ENCODE measurements at places on chromosomes 12 and 14. TPM values are rescaled to one million over a fixed set of nuclear protein-coding genes. Genes with fewer than 3 reads are reported as not detected.

GRCh38 chr14:34930591-34931091 is 52.2 kb upstream of the SRP54 start:
- peaks cover 9% of the 10 kb centered on the region for H3K4me1 ChIP-seq
- no peak for DNase-seq
- no peaks in the 10 kb centered on the region for H3K36me3 ChIP-seq
- H3K27me3 ChIP-seq = no peaks in the 10 kb centered on the region

DNA sequence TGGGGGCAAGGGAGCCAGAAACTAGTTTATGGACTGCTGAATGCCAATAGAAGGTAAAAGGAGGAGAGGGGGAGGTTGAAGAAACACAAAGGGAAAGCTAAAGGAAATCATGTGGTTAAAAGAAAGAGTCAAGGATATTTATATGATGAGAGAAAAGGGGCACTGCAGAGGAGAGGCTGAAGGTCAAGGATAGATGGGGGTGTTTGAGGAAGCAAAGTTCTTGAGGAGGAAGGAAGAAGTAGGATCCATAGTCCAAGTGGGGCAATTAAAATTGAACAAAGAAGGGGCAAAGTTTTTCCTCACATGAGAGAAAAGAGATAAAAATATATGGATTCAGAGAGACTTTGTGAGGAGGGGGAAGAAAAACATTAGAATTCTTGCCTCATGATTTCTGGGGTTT is 10.1 kb upstream of the DBX2 start:
- no peaks in the 10 kb centered on the region for H3K4me1 ChIP-seq
- H3K27ac ChIP-seq = no peak overlapping the region
- no peak for DNase-seq
- H3K36me3 ChIP-seq = no peaks in the 10 kb centered on the region
- H3K4me3 ChIP-seq = no peak overlapping the region

DNA sequence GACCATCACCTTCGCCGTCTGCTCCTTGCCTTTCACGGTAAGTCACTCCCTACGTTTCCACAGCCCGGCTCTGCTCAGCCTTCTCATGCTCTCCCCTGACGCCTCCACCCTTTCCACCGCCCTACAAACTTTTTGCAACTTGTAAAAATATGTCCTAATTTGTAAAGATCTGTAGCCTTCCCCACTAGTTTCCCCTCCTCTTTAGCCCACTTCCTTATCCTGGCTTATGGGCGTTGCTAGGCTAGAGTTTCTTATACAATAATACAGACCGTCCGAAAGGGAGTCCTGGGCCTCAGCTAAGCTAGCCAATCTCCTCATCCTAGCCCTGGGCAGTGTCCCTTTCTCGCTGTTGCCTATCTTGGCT is 1.2 kb downstream of the PTGER2 start:
- H3K27ac ChIP-seq = no peak overlapping the region
- H3K36me3 ChIP-seq = no peaks in the 10 kb centered on the region
- H3K4me3 ChIP-seq = peak overlapping the region; percentile 76

A2M gene
- total RNA-seq = 10.7 TPM

- H3K4me3 ChIP-seq = no peak overlapping the region
- peaks cover 9% of the 10 kb centered on the region for H3K4me1 ChIP-seq
- DNase-seq = peak; percentile 70
- H3K27me3 ChIP-seq = no peaks in the 10 kb centered on the region
- H3K27ac ChIP-seq = peak overlapping the region; percentile 49
- no peaks in the 10 kb centered on the region for H3K36me3 ChIP-seq
Observed at GRCh38 chr12:66047411-66048021, 83.0 kb downstream of the LLPH start.

PAH gene
- not detected for total RNA-seq

DNA sequence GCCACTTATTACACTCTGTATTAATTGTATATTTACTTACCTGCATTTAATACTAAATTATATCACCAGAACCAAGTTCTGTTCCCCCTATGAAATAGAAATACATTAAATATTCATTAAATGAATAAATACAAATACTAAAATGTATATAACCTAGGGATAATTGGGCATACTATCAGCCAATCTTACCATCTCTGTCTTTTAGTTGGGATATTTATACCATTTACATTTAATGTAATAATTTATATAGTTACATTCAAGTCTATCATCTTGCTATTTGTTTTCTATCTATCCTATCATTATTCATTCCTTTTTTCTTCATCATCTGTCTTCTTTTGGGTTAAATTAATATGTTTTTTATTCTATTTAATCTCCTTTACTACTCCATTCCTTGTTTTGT is 4.1 kb upstream of the ADAMTS20 start:
- H3K4me1 ChIP-seq = peaks cover 6% of the 10 kb centered on the region
- H3K27me3 ChIP-seq = peaks cover 8% of the 10 kb centered on the region
- H3K36me3 ChIP-seq = no peaks in the 10 kb centered on the region
- H3K4me3 ChIP-seq = no peak overlapping the region

DNA sequence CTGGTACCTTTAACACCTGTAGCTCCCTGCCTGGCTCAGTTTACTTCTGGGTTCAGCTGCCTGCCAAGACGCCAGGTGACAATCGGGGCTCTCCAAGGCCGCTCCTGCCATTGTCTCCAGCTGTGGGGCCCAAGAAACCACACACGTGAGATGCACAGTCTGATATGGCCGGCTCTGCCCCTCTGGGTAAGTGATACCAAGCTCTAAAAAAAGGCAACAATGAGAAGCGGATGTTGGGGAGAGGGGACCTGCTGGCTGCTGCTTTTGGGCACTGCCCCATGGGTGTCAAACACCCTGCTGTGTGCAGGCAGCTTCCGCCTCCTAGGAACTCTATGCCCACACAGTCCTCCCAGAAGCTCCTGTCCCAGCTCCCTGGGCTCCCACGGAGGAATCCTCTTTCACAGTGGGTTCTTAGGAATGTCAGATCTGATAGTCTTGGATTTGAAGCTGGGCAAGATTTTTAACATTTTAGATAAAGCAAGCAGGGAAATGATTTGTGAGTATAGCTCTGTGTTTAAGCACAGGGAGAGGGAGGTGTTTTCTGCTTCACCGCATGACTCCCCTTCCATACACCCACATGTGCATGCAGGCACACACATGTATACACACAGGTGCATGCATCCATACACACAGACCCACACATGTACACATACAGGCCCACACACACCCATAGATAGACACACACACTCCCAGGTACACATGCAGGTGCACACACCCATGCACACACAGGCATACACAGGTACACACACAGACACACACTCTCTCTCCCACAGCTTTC is 1135.8 kb downstream of the BCL11B start:
- no peak for DNase-seq
- H3K4me1 ChIP-seq = peaks cover 6% of the 10 kb centered on the region
- no peak overlapping the region for H3K4me3 ChIP-seq

- H3K4me1 ChIP-seq = peaks cover 47% of the 10 kb centered on the region
- no peaks in the 10 kb centered on the region for H3K27me3 ChIP-seq
- DNase-seq = no peak
- no peaks in the 10 kb centered on the region for H3K36me3 ChIP-seq
Observed at GRCh38 chr14:95263527-95264231, 56.0 kb downstream of the CLMN start.

DNA sequence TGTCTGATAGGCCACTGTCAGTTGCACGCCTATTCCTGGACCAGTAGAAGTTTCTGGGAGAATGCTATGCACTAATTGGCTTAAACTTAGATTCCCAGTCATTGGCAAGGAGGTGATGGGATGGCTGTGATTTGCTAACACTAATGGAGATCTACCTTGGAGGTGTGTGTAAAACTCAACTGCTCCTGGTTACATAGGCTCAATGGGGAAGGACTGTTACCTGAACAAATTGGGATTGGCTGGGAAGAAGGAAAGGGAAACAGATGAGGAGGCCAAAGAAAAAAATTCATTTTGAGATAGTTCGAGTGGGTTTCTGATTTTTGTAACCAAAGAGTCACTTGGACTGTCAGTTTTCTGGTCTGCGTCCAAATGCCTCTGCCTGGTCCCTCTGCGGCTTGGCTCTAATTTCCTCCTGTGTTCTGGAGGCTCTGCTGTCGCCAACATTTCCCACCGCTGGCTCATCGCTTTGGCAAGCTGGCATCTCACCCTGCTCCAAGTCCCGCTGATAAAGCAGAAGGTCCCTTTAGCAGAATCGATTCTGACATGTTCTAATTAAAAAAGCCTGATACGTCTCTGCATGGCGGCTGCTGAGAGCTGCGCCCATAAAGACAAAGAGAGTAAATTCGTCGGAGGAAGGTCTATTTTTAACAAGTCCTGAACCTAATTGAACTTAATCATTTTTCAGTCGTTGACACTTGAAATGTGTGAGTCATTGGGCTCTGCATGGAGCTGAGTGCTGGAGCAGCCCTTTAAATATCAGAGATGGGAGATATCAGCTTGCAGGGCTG is 2.0 kb upstream of the CCDC63 start:
- H3K27me3 ChIP-seq = peaks cover 27% of the 10 kb centered on the region
- peak; percentile 84 for DNase-seq
- no peak overlapping the region for H3K27ac ChIP-seq
- H3K4me3 ChIP-seq = no peak overlapping the region
- no peaks in the 10 kb centered on the region for H3K36me3 ChIP-seq

BCL7A gene
- 9.6 TPM for total RNA-seq

SIX6 gene
- not detected for total RNA-seq

GRCh38 chr14:21536418-21537089 is 10.4 kb upstream of the SALL2 start:
- H3K4me3 ChIP-seq = peak overlapping the region; percentile 35
- H3K36me3 ChIP-seq = no peaks in the 10 kb centered on the region
- H3K4me1 ChIP-seq = no peaks in the 10 kb centered on the region
- no peak overlapping the region for H3K27ac ChIP-seq
- DNase-seq = no peak
- peaks cover 46% of the 10 kb centered on the region for H3K27me3 ChIP-seq

SUOX gene
- total RNA-seq = 14.3 TPM

BDKRB1 gene
- total RNA-seq = 0.20 TPM

DNA sequence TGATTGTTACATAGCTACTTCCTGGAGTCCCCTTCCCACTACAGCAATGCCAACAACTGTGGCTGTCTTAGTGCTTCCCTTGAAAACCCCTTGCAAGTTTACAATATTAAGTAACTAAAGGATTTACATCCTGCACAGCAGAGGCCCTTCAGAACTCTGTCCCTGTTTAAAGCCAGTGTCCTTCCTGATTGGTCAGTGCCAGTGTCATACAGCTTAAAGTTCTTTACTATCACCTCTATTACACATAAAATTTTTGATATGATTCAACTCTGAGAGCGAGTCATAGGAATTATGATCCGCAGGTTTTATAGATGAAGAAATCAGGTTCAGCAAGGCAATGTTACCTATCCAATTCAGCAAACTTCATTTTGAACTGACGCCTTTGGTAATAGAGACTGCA is 91.4 kb upstream of the ALX1 start:
- H3K27me3 ChIP-seq = no peaks in the 10 kb centered on the region
- no peaks in the 10 kb centered on the region for H3K36me3 ChIP-seq
- H3K4me1 ChIP-seq = no peaks in the 10 kb centered on the region
- H3K4me3 ChIP-seq = no peak overlapping the region
- H3K27ac ChIP-seq = no peak overlapping the region
- no peak for DNase-seq

GRCh38 chr12:116708826-116709756 is 28.8 kb downstream of the SPRING1 start:
- no peaks in the 10 kb centered on the region for H3K36me3 ChIP-seq
- no peak overlapping the region for H3K4me3 ChIP-seq
- H3K27me3 ChIP-seq = peaks cover 21% of the 10 kb centered on the region
- H3K4me1 ChIP-seq = no peaks in the 10 kb centered on the region
- DNase-seq = peak; percentile 18

DNA sequence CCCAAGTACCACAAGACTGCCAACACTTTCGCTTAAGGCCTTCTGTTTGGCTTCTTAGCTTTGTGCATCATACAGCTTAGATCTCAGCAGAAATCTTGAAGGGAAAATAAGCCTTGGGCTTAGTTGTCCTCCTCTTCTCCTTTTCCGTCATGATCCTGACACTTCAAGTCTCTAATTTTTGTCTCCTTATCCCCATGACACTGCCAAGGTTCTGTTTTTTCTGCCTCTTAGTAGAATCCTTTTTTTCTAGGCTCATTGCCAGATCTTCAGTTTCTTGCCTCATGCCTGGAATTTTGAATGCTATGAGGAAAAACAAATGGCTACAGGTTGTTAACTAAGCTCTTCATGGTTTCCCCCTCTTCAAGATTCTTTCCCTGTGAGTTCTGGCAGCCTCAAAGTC is 450.4 kb downstream of the LRFN5 start:
- no peaks in the 10 kb centered on the region for H3K36me3 ChIP-seq
- H3K27me3 ChIP-seq = no peaks in the 10 kb centered on the region
- DNase-seq = peak; percentile 11
- no peak overlapping the region for H3K27ac ChIP-seq
- H3K4me1 ChIP-seq = no peaks in the 10 kb centered on the region

GRCh38 chr12:54392485-54393206 is 8.1 kb upstream of the ZNF385A start:
- H3K27me3 ChIP-seq = no peaks in the 10 kb centered on the region
- no peak overlapping the region for H3K27ac ChIP-seq
- no peak for DNase-seq
- no peaks in the 10 kb centered on the region for H3K4me1 ChIP-seq
- no peak overlapping the region for H3K4me3 ChIP-seq
- H3K36me3 ChIP-seq = peaks cover 27% of the 10 kb centered on the region

ARHGDIB gene
- 14.6 TPM for total RNA-seq

- H3K4me3 ChIP-seq = no peak overlapping the region
- H3K4me1 ChIP-seq = peaks cover 9% of the 10 kb centered on the region
- no peaks in the 10 kb centered on the region for H3K27me3 ChIP-seq
- peaks cover 2% of the 10 kb centered on the region for H3K36me3 ChIP-seq
- H3K27ac ChIP-seq = no peak overlapping the region
- no peak for DNase-seq
Observed at GRCh38 chr12:109560867-109561710, 12.2 kb downstream of the MMAB start.

TNFAIP2 gene
- 29.5 TPM for total RNA-seq

DNA sequence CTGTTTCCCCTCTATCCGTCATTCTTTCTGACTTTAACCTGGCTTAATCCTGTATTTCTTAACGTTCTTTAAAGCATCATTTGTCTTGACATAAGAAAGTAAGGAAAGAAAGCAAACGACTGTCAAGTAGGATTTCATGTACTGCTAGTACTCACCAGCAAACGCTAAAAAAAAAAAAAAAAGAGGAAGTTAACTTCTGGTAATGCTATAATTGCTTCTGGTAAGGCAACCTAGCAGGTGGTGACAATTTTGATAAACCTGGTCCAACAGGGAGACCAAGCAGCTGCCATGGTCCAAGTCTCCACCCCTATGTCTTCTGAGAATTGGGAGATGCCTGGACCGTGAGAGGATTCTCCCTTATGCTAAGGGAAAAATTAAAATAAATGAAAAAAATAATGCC is 306.6 kb downstream of the DAD1 start:
- no peaks in the 10 kb centered on the region for H3K27me3 ChIP-seq
- no peaks in the 10 kb centered on the region for H3K4me1 ChIP-seq
- no peak for DNase-seq

- DNase-seq = peak; percentile 95
- H3K36me3 ChIP-seq = no peaks in the 10 kb centered on the region
- peaks cover 37% of the 10 kb centered on the region for H3K4me1 ChIP-seq
- H3K27me3 ChIP-seq = no peaks in the 10 kb centered on the region
Observed at GRCh38 chr14:68682166-68683103, 110.4 kb downstream of the ZFP36L1 start.

MAP1LC3B2 gene
- 5.2 TPM for total RNA-seq

KCNH3 gene
- 0.14 TPM for total RNA-seq
